ENCODE measurements at places on chromosomes 2 and 18.

DNA sequence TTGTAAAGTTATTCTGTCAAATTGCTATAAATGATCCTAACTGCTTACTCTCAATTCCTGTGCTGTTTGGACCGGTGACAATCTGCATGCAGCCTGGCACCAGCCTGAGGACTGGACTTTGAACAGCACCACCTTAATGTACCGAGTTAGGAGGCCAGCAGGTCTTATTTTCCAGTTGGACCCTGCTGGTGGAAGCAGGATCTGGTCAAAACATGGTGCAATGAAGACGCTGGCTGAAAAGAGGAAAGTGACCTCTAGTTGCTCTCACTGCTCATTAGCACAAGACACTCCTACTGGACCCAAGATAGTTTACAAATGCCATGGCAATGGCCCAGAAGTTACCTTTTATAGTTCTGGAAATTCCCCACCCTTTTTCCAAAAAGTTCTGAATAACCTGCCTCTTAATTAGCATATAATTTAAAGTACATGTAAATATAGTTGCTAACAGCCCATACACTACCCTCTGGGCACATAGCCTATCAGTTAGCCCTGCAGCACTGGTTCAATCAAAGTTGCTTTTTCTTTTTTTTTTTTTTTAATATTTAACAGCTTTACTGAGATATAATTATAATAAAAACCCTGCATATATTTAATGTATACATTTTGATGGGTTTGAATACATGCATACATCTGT, 35.8 kb downstream of the RBKS start:
- H3K27me3 ChIP-seq = no peaks in the 10 kb centered on the region
- H3K27ac ChIP-seq = no peak overlapping the region
- H3K4me1 ChIP-seq = peaks cover 18% of the 10 kb centered on the region
- H3K4me3 ChIP-seq = no peak overlapping the region

DNA sequence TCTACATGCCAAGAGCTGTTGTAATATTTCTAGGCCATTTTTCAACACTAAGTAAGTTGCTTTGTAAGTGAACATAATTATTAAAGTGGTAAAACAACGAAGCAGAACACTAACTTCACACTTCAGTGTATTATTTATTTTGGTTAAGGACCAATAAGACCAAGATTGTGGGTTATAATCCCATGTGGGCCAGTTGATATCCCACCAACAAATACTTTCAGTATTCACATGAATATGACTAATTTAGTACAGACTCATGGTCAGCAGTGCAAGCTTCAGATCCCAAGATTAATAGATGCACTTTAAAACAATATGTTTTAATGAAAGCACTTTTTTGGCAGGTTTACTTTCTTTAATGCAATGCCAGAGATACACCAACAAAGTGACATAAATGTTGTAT, 154.3 kb downstream of the LCLAT1 start:
- DNase-seq = no peak
- H3K27ac ChIP-seq = no peak overlapping the region
- no peak overlapping the region for H3K4me3 ChIP-seq

- no peaks in the 10 kb centered on the region for H3K4me1 ChIP-seq
- peaks cover 4% of the 10 kb centered on the region for H3K27me3 ChIP-seq
- H3K4me3 ChIP-seq = no peak overlapping the region
- DNase-seq = no peak
Measured at GRCh38 chr2:239566995-239567568, 166.3 kb upstream of the HDAC4 start.

- no peak overlapping the region for H3K4me3 ChIP-seq
- peak; percentile 71 for DNase-seq
- no peaks in the 10 kb centered on the region for H3K27me3 ChIP-seq
- H3K27ac ChIP-seq = no peak overlapping the region
- H3K36me3 ChIP-seq = peaks cover 9% of the 10 kb centered on the region
- H3K4me1 ChIP-seq = peaks cover 11% of the 10 kb centered on the region
Measured at GRCh38 chr18:79378536-79379250, 17.0 kb upstream of the NFATC1 start.

Measured in activated T-helper 2 cell treated with anti-CD3 and anti-CD28 coated beads, Interferon-gamma antibody, Interleukin-2, Interleukin-4, amounts not matched to agents 10 μg/mL and 5 μg/mL and 100 μg/mL, durations not matched to agents 14 hours and 24 hours and 36 hours (primary cell).